ENCODE measurements at places on chromosomes 1 and 21.
A peak's percentile ranks its signal among the peaks of the same experiment; 100 is the strongest.

DNA sequence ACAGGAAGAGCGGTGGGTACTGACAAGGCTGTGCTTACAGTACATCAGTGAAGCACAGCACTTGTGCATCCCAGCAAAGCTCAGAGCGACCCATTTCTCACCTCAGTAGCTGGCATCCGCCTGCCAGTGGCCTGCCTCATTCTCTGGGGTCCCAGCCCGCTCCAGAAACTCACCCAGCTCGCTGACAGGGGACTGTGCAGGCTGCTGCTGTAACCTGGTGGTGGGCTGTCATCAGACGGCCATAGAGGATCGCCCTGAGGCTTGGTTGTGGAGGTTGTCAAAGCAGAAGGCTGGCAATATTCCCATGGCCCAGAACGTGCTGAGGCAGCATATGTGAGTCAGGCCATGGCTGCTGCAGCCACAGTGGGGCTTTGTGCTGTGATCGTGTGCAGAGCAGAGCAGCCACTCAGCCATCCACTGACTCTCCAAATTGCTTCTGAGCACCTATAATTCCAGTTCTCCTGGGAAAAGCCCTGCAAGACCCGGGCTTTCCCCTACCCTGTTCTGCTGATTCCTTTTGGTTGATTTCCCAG lies 13.6 kb upstream of the GPR137B start:
- DNase-seq = no peak

DNA sequence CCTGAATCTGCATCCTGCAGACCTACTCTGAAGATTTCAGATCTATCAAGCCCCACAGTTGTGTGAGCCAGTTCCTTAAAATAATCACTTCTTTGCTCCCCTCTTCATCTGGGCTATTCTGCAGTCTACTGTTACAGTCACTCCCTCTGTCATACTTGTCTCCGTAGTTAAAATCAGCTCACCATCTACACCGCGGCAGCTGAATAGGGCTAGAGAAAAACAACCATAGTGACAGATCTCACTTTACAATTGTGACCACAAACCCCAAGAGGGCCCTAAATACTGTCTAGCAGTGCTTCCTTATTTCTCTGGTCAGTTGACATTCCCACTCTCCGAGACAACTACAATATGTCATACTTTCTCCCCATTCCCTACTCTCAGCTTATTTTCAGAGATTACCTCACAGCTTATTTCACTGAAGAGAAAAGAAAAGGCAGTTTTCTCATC lies 12.9 kb downstream of the DESI2 start:
- no peak for DNase-seq

DNA sequence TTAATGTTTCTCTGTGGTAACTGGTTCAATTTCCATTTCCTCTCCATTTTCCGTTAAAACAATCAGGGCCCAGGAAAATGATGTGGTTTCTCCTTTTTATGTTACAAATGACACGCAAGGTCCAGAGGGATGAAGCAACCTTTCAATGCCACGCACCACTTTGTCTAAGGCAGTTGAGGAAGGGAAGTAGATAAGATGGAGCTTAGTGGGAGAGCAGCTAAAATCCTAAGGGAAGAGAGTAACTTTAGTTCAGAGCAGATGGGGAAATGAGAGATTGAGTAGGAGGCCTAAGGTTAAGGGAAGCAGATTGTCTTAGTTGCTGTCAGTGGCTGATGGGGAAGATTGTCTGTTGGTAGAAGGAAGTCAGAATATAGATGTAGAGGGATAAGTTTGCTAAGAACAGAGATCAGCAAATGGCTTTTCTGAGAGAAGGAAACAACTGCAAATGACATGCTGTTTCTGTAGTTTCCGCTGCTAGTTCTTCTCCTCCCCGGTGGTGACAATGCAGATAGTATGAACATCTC lies 660 bp downstream of the CD1C start:
- no peak for DNase-seq

DNA sequence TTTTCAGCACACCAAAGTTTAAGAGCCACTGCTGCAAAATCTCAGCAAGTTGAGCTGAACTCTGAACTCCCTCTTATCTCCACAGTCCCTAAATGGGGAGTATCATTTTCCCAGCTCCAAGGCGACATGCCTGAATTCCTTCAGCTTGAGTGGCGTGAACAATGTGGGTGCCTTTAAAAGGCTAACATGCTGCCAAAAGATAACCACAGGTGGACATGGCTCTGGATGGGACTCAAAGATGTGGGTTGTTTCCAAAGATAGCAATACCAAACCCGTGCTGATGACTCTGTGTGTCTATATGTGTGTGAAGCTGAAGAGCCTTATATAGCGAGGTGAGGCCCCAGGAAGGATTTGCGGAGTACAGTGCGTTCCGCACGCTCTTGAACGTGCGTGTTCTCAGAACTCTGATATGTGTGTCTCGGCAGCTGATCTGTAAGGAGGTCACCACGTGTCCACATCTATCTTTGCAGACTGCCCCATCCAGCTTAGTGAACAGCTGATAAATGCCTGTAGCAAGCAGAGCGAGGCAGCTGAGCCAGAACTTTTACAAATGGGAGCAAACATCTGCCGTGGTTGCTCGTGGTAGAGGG lies 189.2 kb downstream of the DYRK1A start:
- DNase-seq = no peak

DNA sequence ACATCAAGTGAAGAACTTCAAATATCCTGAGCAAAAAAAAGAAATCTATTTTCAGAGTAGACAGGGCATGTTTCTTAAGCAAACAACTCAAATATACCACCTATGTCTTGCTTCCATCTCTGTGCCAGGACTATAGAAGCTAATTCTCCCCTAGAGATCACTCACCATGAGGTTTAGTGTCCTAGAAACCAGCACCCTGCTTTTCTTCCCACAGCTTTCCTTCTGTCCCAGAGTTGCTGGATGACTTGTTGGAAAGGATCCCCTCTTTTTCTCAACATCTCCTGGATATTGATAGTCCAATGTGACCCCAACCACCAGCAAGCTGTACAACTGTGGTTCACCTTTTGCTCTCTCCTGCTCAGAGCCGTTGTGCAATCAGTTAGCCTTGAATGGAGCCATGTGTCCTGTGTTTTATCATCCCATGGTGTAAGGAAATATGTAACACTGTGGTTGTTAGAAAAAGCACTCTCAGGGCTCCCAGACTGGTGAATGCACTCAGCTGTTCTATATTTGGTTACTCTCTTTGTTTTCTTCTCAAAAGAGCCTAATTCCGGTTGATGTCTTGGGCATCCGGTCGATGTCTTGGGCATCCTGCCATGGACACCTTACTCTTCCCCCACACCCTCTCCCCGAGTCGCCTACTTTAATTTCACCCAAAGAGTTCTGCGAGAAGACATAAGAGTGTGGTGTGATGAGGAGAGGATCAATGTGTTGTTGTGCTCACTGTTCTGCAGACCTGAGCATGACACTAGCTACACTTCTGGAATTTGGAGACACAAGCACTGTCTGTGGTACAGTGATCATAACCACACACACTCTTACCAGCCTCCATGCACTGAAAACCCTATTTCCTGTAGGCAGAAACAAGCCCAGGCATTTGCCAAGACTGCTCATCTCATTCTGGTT lies 1.7 kb downstream of the TNFSF4 start:
- peak; percentile 42 for DNase-seq

DNA sequence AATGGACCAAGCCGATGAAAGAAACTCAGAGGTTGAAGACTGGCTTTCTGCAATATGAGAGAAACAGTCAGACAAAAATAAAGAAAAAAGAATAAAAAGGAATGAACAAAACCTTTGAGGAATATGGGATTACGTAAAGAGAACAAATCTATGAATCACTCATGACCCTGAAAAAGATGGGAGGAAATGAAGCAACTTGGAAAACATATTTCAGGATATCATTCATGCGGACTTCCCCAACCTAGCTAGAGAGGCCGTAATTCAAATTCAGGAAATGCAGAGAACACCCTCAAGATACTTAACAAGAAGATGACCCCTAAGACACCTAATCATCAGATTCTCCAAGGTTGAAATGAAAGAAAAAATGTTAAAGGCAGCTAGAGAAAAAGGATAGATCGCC lies 705.3 kb upstream of the CHRM3 start:
- no peak for DNase-seq

- DNase-seq = no peak
These were observed 178.5 kb upstream of the DEPDC1 start for GRCh38 chr1:68675336-68675735.

GRCh38 chr1:31718327-31718897 lies 14.6 kb upstream of the COL16A1 start:
- no peak for DNase-seq

DNA sequence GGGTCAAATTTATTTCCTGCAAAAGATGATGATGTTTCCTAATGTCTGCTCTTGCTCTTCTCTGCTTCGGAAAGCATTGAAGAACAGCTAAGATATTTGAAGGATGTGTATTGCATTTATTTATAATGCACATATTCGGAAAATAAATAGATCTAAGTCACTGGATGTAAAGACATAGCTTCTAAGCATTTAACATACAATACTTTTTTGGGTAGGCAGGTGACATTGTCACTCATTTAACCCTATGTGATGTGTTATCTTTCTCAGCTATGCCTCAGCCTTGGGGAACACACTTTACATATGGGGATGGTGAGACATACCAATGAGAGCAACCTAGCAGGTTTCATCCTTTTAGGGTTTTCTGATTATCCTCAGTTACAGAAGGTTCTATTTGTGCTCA lies at the start of gene OR2G2:
Gene OR2G2, plus strand, starts transcription at position 301 of the 400 bp plus-strand sequence. Its CDS starts 0 bp downstream, at position 301.
- DNase-seq = no peak

DNA sequence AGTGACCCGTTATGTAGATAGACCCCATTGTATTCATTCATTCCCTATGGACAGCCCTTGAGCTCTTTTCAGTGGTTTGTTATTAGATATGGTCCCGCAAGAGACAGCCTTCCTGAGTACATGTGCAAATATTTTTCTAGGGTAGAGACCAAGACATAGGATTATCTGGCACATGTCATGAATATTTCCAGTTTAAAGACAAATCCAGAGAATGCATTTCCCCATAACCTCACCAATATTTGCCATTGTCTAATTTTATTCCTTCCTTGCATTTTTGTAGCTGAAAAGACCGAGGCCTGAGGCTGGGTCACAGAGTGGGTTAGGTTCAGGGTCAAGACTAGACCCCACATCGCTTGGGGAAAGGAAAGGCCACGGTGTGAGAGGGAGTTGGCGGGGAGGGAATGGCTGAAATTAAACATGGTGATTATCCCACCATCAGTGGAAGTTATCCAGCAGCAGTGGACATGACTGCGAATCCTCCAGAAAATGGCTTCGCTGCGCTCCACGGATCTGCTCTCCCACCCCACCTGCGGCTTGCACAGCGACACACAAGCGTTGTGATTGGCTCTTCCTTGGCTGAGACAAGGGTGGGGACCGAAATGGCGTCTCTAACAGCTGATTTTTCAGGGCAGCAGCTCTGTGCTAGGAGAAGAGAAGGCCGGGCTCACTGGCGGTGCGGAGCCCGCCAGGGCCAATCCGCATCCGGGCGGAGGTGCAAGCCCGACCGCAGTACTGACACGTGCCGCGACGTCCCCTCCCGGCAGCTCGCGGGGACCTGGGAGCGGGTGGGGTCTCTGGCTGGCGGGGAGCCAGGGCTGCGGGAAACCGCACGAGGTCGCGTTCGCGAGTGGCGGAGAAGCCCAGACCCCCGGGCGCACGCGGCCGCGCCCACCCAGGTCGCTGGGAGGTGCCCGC lies 16.1 kb upstream of the STMN1 start:
- peak; percentile 23 for DNase-seq

- DNase-seq = peak; percentile 37
These were observed 719.0 kb downstream of the RWDD3 start for GRCh38 chr1:95953015-95953414.

- DNase-seq = no peak
These were observed 6.2 kb upstream of the OLIG2 start for GRCh38 chr21:33019516-33019884.

DNA sequence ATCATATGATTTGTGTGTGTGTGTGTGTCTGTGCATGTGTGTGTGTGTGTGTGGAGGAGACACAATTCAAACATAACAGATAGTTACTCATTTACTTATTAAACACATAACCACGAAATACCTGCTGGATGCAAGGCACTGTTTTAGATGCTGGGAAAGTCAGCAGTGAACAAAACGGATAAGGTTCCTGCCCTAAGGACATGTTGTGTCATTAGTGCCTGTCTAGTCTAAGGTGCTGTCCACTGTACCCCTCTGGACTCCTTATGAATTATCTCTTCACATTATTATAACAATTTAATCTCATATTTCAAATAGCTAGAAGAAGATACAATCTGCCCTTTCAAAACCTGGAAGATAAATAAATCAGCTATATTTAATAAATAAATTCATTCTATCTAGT lies 162.4 kb downstream of the PLPPR5 start:
- no peak for DNase-seq

GRCh38 chr1:20063861-20064292 lies 6.1 kb upstream of the PLA2G5 start:
- no peak for DNase-seq

DNA sequence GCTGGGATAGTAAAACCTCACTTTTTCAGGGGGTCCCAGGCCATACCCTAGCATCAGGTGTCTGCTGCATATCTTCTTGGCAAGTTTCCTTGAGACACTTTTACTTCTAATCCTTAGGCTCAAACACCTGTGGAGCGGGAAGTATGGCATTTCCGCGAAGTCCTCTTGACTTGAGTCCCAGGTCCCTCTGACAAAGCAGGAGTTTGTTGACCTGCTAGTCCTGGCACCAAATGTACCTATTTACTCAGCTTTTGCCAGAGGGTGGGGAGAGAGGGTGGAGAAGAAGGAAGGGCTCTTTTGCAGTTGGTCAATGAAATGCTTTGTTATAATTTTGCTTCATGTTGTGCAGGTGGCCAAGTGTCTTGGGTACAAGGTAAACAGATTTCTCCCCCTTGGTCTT lies 59.7 kb downstream of the CLIC6 start:
- peak; percentile 77 for DNase-seq

DNA sequence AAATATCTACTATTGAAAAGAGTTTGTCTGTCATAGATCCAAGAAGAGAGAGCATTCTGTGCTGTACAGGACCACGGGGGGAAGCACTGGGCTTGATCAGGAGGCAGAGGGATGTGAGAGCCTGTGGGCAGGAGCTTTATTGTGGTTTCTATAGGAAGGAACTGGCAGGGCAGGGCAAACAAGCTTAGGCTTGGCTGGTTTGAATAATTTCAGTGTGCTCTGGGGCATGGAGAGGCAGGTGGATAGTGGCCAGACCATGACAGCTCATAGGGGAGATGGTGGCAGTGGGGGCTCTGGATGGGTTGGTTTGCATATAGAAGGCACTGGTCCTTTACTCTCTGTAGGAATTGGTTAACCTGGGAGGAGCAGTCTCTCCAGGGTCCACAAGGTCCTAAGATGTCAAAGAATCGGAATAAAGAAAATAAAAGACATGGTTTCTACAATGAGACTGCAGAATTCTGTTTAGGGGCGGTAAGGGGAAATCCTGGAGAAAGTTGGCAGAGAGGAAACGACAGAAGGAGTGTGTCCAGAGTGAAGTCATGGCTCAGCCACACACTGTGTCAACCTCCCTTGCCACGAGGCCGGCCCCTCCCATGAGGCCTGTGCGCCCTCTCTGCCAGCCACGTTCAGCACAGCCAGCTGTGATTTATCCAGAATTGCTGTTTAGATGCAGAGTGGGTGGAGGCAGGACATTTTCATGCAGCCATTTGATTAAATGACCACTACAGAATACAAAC lies 81.7 kb upstream of the PGBD5 start:
- DNase-seq = peak; percentile 42

GRCh38 chr21:31107176-31107785 lies 69.0 kb upstream of the KRTAP19-8 start:
- DNase-seq = no peak

GRCh38 chr21:38997051-38997842 lies 186.0 kb downstream of the PSMG1 start:
- no peak for DNase-seq

Data from mucosa of gallbladder (tissue), 1 donor.